ENCODE measurements at places on chromosomes 5 and 9.
A peak's percentile ranks its signal among the peaks of the same experiment; 100 is the strongest.

GRCh38 chr5:124649491-124650146, 96.8 kb downstream of the ZNF608 start:
- peak; percentile 95 for DNase-seq

DNA sequence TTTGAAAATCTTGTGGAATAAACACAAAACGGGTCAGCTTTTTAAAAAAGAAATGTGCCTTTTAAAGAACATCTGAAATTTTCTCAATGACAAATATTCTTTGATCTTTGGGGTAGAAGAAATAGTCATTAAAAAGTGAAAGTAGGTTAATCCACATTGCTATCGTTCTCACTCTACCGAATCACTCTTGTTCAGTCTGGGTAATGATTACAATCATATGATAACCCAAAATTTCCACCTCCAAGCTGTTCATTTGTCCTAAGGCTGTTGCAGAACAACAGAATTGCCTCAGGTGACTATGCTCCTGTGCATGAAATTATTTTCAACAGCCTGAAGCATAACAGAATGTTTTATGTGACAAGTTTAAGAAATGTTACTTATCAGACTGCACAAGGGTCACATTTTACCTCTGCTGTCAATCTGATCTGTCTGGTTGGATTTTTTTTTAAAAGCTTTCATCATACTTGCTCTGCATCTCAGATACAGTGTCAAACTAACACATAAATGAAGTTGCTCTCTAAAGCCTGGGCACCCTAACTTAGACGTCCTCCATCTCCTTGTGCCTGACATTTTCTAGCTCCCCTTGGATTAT, 227.3 kb downstream of the LURAP1L start:
- no peak for DNase-seq

DNA sequence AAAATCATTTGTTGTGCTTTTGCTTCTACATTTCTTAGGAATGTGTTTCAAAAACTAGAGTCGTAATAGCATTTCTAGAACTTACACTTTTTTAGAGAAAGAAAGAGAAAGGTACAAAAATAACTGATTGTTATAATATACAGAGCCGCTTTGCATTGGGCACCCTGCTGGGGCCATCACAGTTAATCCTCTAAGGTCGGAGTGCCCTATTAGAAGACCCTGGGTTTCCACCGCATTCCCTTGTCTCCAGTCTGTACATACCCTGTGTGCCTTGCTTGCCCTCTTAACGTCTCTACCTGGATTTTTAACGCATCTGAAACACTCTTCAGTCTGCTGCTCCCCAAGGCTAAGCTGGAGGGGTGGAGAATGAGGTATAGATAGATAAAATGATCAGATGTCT, 1.3 kb downstream of the MARVELD2 start:
- DNase-seq: no peak

DNA sequence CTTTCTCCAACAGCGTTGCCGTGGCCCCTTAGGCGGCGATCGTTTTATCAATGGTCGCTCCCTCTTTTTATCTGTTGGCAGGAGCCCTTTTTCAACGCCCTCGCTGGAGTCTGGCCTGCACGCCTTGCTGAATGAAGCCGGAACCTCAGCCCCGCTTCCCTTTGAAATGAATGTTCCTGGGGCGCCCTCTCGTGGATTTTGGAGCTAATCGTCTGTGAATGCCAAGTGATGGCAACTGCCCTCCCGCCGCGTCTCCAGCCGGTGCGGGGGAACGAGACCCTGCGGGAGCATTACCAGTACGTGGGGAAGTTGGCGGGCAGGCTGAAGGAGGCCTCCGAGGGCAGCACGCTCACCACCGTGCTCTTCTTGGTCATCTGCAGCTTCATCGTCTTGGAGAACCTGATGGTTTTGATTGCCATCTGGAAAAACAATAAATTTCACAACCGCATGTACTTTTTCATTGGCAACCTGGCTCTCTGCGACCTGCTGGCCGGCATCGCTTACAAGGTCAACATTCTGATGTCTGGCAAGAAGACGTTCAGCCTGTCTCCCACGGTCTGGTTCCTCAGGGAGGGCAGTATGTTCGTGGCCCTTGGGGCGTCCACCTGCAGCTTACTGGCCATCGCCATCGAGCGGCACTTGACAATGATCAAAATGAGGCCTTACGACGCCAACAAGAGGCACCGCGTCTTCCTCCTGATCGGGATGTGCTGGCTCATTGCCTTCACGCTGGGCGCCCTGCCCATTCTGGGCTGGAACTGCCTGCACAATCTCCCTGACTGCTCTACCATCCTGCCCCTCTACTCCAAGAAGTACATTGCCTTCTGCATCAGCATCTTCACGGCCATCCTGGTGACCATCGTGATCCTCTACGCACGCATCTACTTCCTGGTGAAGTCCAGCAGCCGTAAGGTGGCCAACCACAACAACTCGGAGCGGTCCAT, 10.0 kb downstream of the S1PR3 start:
- DNase-seq: peak; percentile 83

GRCh38 chr5:172187118-172188032, 649 bp downstream of the STK10 start:
- DNase-seq: peak; percentile 93

DNA sequence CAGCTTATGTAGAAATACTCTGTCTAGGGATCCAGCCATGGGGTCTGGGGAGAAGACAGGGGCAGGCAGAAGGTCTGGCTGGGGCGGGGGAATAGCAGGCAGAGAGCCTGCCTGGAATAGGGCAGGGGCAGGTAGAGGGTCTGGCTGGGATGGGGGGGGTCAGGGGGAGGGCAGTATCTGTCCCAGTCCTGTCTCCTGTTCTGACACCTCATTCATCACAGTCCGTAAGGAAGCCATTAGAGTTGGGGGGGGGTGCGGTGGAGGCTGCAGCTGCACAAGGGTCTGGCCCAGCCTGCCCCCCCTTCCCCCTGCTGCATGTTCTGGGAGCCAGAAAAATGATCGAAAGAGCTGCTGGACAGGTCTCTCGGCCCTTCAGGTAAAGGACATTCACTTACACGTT, 32.6 kb downstream of the CNTFR start:
- no peak for DNase-seq

GRCh38 chr5:136620016-136620419, 254.7 kb upstream of the TRPC7 start:
- no peak for DNase-seq

DNA sequence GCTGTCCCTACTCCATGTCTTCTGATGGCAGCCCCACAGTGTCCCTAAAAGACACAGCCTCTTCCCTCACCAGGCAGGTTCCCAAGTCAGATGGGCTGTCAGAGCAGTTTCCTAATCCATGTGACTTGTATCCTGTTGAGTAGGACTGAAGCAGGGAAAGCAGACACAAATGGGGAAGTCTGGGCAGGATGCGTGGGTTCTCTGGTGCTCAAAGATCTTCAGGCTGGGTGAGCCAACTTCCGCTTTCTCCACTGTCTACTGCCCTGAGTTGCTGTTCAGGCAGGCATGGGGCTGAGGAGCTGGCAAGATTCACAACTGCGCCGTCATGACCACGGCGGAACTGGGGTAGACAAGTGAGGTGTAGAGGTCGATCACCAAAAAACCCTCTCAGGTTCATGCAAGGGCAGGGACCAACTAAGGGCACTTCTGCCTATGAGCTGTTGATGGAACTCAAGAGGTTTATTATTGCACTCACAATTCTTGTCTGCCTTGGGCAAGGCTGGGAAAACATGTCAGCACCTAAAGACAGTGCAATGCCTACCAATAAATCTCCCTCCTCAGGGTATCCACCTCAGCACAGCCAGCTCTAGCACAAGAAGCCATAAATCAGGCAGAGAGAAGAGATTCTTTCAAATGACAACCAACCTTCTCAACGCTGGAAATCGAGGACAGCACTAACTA, 83.4 kb downstream of the RAPGEF1 start:
- peak; percentile 100 for DNase-seq
